ENCODE measurements at places on chromosomes 12 and 14.

GRCh38 chr14:104863131-104863862, 1.8 kb upstream of the CEP170B start:
- DNase-seq = no peak

DNA sequence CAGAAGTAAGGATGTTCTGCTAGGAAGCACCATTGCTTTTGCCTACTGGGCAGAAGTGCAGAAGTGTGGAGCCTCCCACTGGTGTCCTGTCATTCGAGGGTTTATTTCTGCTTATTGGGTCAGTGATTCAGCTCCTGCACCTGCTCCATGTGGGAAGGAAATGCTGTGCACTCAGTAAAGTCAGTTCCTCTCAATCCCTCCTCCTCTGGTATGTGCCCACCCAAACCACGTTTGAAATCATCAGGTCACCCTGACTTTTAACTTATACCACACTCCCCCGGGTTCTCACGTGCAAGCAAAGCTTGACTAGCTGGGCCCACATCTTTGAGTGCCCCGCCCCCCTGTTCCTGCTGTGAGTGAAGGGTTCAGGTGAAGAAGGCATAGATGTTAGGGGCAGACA, 223.7 kb downstream of the CHST11 start:
- no peak for DNase-seq

GRCh38 chr12:31224768-31225448, 101.0 kb downstream of the SINHCAF start:
- DNase-seq = no peak

DNA sequence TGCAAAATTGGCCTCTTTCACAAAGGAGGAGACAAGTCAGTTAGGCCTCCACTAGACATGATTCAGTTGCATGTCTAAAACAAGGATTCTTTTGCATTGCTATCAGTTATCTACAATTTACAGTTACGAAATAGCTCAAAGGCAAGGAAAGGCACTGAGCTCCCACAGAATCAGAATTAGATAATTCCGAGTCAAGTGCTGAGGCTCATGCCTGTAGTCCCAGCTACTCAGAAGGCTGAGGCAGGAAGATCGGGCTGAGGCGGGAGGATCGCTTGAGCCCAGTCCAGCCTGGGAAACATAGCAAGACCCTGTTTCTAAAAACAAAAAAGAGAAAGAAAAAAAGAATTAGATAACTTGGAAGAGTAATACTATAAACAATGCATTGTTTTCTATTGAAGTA, 12.3 kb upstream of the RTRAF start:
- DNase-seq = no peak

DNA sequence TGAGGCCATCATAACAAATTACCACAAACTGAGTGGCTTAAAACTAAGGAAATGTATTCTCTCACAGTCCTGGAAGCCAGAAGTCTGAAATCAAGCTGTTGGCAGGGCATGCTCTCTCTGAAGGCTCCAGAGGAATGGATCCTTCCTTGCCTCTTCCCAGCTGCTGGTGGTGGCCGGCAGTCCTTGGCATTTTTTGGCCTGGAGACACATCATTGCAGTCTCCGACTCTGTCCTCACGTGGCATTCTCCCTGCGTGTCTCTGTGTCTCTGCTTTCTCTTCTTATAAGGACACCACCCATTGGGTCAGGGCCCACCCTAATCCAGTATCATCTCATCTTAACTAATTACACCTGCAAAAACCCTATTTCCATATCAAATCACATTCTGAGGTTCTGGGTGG, 206.1 kb downstream of the SLC41A2 start:
- no peak for DNase-seq

DNA sequence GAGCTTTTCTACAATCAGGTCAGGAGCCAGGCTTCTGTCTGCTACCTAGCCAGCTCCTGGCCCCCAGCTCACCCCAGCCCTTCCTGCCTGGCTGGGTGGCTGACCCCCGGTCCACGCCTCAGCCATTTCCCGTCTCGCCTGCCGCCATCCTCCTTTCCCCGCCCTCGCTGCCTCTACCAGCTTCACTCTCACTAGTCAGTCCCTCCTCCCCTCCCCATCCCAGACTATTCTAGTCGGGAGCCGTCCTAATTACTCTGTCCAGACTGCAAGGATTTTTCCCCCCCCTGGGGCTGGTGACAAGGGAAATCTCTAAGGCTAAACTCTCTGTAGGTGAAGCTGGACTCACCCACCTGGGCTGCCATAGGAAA, 825 bp downstream of the DHH start:
- no peak for DNase-seq

GRCh38 chr12:66092559-66093269, 37.8 kb downstream of the LLPH start:
- DNase-seq = no peak

- no peak for DNase-seq
These were observed 233.1 kb downstream of the SLC25A21 start for GRCh38 chr14:36939265-36939664.

DNA sequence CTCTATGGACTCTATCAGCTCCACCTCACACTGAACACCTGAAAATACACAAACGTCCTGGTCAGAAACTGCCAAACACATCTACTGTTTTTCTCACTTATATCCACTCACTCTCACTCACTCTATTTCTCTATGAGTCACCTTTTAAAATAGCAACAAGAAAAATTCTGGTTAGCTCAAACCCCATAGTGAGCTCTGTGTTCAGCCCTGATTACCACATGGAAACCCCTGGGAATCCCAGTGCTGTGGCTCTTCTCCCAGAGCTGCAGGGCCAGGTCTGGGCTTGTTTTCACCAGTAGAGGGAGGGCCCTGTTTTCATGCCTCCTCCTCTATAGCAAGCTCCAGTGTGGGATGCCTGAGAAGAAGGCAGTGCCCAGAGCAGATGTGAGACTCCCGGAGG, 1126.1 kb downstream of the TMEM121 start:
- DNase-seq = no peak

DNA sequence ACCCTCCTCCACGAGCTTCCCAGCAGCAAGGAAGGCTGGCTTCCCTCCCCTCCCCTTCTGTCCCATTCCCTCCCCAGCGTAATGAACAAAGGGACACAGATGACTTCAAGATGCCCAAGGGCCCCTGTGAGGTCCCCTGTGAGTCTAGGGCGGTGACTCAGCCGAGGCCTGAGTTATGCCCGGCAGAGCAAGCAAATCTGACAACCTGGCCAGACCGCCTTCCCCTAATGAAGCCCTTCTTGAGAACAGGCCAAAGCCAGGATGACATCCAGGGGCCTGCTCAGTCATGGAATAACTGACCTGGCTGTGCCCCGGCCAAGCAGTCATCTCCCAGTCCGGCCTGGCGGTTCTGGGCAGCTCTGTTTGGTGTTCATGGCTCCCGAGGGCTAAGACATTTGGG, 89.2 kb downstream of the DICER1 start:
- DNase-seq = no peak

DNA sequence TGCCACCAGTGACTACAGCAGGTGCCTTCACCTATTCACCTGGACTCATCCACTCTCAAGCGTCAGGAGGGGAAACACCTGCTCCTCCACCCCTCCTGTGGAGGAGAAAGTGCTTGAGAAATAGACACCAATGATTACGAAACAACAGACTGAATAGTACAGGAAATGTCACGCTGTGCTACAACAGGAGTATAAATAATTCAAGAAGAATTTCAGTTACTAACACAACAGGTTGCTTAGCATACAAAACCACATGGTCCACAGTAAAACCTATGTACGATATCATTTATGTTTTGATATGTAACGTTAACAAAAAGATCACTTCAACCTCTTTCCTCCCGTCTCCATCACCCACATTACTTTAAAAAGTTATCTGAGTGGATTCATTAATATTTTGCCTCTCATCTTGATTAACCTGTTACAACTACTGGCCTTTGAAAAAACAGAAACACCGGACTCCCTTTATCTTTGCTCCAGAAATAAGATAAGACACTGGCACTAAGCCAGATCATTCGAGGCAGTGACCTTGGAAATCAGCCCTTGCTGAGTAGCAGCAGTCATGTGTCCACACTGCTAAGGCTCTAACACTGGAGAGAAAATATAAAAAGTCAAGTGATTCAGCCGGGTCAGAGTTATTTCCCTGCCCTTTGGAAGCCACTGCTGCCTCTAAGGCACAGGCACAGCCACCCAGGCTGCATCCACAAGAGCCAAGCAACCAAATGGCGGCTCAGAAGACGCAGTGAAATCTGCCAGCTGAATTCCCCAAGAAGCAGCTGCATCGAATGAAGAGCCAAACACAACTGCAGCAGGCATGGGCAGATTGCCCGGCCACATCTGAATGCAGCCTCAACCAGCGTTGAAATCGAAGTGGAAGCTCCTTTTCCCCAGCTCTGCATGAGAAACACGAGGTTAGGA, 40.9 kb downstream of the NT5DC3 start:
- DNase-seq = no peak

DNA sequence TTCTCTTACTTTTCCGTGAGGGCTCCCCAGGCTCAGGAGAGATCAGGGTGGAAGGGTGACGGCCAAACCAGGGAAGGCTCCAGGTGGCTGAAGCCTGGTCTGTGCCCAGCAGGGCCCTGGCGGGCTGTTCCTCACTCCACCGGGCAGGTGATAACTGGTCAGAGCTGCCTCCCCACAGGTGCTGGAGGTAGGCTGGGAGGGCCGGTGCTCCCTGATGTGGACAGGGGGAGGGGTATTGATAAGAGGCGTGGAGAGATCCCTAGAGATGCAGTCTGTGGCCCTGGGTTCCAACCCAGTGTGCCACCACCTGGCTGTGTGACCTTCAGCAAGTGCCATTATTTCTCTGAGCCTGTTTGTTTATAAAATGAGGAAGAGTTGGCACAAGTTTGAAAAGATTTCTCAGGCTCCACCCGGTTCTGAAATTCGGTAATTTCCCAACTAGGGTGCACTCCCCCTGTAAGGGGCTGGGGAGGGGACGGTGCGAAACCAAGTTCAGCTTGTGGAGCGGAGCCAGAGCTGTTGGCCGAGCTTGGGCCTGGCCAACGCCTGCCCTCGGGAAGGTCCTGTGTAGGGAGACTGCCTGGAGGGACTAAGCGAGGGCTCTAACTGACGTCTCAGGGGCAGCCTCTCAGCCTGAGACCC, 1.0 kb upstream of the NR4A1 start:
- no peak for DNase-seq

DNA sequence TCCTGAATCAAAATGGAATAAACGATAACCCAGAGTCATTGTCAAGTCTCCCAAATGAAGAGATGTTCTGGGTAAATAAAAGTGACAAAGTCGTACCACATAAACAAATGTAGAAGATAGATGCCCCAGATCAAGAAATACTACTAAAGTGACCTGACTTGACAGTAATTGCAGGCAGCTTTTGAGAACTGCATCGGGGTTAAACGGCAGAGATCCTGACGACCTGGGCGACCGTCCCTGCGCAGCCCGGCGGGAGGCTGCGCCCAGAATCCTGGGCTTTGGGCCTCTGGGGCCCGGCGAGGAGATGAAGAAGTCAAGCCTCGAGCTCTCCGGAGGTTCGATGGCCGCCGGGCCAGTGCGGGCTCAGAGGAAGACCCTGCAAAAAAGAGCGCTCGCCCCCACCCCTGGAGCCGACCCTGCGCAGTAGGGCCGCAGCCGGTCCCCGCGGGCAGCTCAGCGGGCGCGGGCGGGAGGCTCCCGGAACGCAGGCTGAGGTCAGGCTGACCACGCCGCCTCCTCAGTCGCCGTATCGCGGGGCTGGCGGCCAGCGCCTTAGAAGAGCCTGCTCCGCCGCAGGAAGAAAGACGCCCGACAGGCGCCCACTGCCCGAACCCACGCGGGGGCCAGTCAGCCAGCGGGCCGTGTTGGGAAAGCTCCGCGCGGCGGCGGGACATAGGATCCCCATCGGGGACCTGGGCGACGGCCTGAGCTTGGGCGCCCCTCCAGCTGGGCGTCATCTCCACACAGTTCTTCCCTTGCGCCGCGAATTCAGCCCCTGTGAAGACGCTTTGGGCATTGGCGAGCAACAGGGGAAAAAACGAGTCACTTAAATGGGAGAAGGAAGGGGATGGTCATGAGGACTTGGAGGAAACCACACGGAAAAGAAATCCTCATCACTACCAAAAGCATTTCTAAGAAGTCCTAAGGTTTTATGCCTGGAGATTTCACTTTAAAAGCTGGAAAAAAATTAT, 16.0 kb downstream of the NKX2-1 start:
- no peak for DNase-seq

DNA sequence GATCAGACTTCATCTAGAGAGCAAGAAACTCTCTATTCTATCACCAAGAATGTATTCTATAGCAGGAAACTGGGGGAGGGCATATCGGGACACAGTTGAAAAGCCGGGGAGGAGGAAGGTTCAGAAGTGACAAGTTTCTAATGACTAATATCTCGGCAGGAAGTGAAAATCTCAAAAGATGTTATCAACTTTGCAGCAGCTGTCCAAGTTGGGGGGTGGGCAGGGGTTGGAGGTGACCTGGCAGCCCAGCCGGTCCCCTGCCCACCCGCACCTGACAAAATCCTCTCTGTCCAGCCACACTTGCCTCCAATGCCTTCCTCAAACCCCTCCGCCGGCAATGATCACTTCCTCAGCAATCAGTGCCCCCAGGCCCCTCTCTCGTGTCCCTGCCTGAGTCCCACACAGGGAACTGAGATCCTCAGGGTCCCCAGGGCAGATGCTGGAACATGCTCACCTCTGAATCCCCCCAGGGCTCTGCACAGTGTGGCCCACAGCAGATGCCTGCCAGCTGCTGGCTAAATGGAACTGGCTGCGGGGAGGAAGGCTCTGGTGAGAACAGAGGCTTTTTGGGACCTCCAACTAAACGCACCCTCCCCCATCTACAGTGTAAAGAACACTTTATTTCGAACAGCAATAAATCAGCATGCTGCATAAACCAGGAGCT, 43.9 kb downstream of the CCDC88C start:
- DNase-seq = no peak

DNA sequence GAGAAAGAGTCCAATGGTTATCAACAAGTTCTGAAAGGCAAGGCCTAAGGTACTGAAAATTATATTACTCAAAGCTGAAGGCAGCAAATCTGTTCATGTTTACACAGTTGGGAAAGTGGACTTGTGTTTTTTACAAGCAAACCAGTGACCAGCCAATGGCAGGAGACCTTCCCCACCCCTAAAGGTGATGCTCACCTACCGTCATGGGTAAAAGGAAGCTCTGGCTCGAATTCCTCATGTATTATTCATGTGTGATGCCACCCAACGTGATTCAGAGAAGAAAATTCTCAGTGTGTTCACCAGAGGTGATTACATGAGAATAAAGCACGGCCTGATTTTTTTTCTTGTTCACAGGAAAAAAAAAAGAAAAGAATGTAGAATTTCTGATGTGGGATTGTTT, 1161.2 kb upstream of the SEL1L start:
- no peak for DNase-seq

- no peak for DNase-seq
These were observed 69.3 kb downstream of the RIN3 start for GRCh38 chr14:92582706-92583452.

DNA sequence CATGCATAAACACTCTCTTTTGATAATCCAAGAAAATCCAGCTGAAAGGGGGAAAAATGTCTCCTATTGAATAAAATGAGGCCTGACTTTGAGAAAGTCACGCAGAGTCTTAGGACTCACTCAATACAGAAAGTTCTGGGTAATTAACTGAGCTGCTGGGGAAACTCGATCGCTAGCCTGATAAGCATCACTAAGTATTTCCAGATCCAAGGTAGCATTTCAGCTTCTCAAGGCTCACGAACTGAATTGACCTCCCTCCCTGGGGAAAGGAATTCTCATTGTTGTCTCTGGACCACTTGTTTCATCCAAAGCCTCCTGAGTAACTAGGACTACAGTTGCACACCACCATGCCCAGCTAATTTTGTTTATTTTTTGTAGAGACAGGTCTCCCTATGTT, 13.8 kb upstream of the ANAPC5 start:
- no peak for DNase-seq

GRCh38 chr14:101509730-101510371, 51.4 kb upstream of the DIO3 start:
- no peak for DNase-seq
